ENCODE measurements at places on chromosomes 6 and 20.

DNA sequence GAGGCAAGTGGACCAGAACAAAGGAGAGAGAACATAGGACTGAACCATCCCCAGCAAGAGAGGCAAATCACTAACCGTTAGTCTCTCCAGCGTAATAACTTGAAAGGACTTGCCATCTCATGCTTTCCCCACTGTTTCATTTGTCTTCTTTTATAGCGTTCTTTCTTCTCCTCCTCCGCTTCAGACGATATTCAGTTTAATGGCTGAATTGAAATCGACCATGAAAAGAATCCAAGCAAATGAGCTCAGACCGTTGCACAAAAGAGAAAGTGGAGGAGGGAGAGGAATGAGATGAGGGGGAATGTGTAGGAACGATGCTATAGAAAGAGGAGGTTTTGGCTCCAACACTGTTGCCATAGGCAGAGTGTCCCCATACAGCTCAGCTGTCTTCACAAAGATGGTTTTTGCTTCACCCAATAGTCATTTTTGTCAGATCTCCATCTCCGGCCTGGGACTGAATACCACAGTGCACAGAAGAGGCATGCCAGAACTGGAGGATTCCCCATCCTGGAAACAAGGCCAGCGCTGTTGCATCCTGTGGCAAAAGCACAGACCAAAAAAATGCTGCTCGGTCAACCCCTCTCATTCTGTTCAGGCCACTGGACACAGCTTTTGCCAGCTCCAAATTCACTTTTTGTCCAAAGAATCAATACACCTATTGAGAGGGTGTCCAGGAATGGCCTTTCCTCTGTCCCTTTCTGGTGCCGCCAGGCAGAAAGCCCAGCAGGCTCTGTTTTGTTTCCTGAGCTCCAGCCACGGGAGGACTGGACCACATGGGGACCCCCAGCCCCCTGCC lies 176.1 kb downstream of the ID4 start:
- DNase-seq = no peak

GRCh38 chr6:159645640-159646039 lies 47.4 kb downstream of the SOD2 start:
- DNase-seq = no peak

DNA sequence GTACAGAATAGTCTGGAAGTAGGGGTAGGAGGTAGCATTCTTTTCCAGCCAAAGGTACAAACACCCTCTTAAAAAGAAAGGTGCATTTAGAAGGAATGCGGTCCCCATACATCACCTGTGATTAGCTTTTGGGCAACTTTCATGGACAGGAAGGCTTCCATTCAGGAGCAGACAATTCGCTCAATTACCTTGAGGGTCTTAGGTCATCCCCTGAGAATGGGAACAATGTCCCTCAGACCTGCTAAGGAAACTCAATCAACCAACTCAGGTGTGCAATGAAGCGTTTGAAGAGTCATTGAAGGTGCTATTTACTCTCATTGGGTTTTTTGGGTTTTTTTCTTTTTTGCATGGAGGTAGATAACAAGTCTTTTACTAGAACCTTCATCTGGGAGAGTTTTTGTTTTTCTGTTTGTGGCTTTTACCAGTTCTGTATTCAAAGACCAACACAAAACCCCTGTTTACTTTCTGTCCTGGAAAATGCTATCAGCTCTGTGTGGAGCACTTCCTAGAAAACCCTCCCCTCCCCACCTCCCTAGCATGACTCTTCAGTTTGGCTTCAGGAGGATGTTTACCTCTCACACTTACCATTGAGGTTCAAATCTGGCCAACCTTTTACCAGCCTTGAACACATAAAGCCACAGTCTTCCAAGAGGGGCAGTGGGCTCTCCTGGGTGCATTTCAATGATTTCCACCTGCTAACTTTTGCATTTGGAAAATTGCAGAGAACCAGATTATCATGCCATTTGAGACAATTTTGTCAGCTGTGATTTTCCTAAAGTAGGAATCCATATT lies 271.2 kb upstream of the PRDM1 start:
- DNase-seq = no peak

GRCh38 chr6:13667655-13668054 lies 44.0 kb downstream of the RANBP9 start:
- no peak for DNase-seq

GRCh38 chr20:4216866-4217265 lies 201.5 kb upstream of the RNF24 start:
- DNase-seq = no peak

- DNase-seq = no peak
These were observed 40.1 kb downstream of the CYP24A1 start for GRCh38 chr20:54133434-54134427.

DNA sequence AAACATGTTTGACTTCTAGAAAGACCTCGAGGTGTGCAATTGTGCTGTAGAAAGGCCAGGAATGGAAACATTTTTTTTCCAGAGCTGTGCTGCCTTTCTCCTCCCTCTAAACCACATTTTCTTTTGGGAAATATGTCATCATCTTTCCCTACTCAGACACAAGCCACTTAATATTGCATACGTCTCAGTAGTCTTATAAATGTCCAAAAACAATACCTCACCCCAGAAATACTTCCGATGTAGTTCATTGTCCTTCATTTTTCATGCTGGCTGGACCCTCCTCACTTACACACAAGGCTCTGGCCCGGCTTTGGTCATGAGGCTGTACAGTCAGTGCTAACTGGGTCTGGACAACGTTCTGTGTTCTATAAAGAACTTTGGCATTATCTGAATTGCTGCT lies 126.4 kb downstream of the SCML4 start:
- DNase-seq = no peak

DNA sequence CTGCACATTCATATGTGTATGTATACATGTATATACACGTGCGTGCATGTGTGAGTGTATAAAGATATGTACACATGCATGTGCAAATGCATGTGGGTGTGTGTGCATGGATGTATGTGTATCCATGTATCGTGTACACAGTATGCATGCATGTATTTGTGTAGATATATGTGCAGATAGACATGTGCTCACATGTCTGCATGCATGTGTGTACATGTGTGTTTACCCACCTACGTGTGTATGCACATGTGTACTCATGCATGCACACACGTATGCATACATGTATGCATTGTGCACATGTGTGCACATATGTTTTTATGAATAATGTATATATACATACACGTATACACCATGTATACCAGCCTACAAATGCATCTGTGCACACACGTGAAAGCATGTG lies 80.3 kb upstream of the ZNF322 start:
- DNase-seq = no peak

- no peak for DNase-seq
These were observed 26.3 kb upstream of the TRAM2 start for GRCh38 chr6:52603000-52603795.

GRCh38 chr20:16699293-16699692 lies 30.5 kb upstream of the SNRPB2 start:
- no peak for DNase-seq

GRCh38 chr6:157555455-157556143 lies 174.6 kb downstream of the ZDHHC14 start:
- no peak for DNase-seq

DNA sequence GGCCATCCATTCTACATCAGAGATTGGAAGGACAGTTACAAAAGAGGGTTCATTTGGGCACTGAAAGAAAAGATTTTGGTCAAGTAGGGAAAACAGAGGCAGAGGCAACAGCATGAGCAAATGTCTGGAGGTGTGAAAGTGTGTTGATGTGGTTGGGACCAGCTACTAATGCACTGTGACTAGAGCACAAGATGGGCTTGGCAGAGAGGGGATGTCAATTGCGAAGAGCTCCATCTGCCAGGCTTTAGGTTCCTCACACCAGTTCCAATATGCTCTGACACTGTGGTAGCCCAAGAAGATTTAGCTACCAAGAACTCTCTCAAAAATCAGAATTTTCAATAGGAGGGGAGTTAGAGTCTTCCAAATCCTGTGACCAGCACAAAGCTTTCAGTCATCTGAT lies 42.1 kb downstream of the TRAF3IP2 start:
- no peak for DNase-seq
